ENCODE measurements at places on chromosomes 1 and 21. TPM values are rescaled to one million over a fixed set of nuclear protein-coding genes. Genes with fewer than 3 reads are reported as not detected.

Gene LCE2A
- total RNA-seq, result not detected

- H3K4me1 ChIP-seq, result peaks cover 4% of the 10 kb centered on the region
- no peaks in the 10 kb centered on the region for H3K36me3 ChIP-seq
- no peak for DNase-seq
- H3K27me3 ChIP-seq, result no peaks in the 10 kb centered on the region
Observed at GRCh38 chr1:201226859-201227488, 36.4 kb downstream of the IGFN1 start.

Gene ASCL5
- total RNA-seq, result 0.26 TPM

Gene MARK1
- 10.8 TPM for total RNA-seq

DNA sequence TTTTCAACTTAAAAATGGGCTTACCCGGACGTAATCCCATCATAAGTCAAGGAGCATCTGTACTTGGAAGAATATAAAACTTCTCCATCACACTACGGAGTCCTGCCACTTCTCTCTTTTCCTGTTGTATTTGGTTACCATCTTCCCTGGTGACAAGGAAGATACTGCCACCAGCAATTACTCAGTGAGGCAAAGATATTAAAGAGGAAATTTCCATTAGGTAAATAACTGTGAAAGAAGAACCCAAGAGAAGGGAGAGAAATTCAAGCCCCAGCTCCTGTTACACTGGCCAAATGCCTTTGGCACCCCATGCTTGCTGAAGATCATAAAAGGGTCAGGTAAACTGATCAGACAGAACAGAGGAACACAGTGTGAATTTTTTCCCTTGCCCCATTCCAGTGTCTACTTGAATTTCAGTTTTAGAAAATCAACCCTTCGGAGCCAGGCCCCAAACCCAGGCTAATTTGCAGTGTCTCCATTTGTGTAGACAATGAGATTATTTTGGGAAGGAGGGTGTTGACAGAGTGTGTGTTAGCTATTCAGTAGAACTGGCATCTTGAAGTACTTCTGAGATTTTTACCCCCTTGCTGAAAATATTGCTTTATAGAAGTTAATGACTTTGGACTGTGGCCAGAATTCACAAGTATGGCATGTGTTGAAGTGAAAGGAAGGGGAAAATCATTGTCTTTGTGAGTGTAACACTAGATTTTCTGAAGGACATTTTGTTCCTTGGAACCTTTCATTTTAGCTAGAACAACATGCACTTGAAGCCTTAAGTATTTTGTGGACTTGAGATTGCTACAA is 167.1 kb downstream of the DHRS3 start:
- H3K27me3 ChIP-seq, result no peaks in the 10 kb centered on the region
- DNase-seq, result no peak
- H3K27ac ChIP-seq, result no peak overlapping the region
- peaks cover 47% of the 10 kb centered on the region for H3K4me1 ChIP-seq
- H3K36me3 ChIP-seq, result peaks cover 6% of the 10 kb centered on the region
- no peak overlapping the region for H3K4me3 ChIP-seq

Gene PHLDA3
- 21.2 TPM for total RNA-seq

- DNase-seq, result no peak
- H3K4me3 ChIP-seq, result no peak overlapping the region
- no peak overlapping the region for H3K27ac ChIP-seq
- peaks cover 3% of the 10 kb centered on the region for H3K27me3 ChIP-seq
Observed at GRCh38 chr1:170290991-170291390, 145.2 kb downstream of the NTMT2 start.

DNA sequence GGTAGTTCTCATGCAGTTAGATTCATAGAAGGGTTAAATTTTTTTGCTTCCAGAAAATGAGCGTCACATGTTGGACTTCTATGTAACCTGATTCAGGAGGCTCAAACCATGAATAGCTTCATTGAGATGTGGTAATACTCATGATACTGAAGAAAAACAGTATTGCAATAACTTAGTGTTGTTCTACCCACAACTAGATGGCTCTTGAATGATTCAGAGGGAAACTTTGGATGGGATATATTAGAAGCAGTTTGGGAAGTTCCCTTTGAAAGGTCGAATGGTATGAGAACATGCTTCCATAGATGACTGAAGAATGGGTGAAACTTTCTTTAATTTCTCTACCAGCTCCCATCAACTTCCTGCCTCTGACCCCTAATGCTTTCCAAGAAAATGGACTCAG is 211.7 kb upstream of the PTGFR start:
- no peak for DNase-seq
- peaks cover 5% of the 10 kb centered on the region for H3K27me3 ChIP-seq
- no peaks in the 10 kb centered on the region for H3K4me1 ChIP-seq

GRCh38 chr1:43499898-43500297 is 30.8 kb upstream of the PTPRF start:
- no peak overlapping the region for H3K27ac ChIP-seq
- H3K4me3 ChIP-seq, result no peak overlapping the region
- H3K27me3 ChIP-seq, result no peaks in the 10 kb centered on the region

DNA sequence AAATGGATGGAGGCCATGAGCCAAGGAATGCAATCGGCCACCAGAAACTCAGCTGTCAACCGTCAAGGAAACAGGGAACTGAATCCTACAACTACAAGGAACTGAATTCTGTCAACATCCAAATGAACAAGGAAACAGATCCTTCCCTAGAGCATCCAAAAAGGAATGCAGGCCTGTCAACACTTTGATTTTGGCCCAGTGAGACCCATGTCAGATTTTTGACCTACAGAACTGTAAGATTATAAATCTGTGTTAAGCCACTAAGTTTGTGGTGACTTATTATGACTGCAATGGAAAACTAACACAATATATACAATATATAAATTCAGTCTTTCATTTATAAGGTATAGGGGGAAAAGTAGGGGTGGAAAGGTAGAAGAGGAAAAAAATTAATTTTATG is 55.3 kb downstream of the SHCBP1L start:
- no peaks in the 10 kb centered on the region for H3K36me3 ChIP-seq
- no peaks in the 10 kb centered on the region for H3K27me3 ChIP-seq
- DNase-seq, result no peak

- no peaks in the 10 kb centered on the region for H3K4me1 ChIP-seq
- no peak overlapping the region for H3K27ac ChIP-seq
- peaks cover 38% of the 10 kb centered on the region for H3K27me3 ChIP-seq
- H3K4me3 ChIP-seq, result no peak overlapping the region
- DNase-seq, result no peak
- no peaks in the 10 kb centered on the region for H3K36me3 ChIP-seq
Observed at GRCh38 chr1:20426371-20426770, 59.6 kb downstream of the CAMK2N1 start.

- H3K4me3 ChIP-seq, result no peak overlapping the region
- peak overlapping the region; percentile 64 for H3K27ac ChIP-seq
- H3K36me3 ChIP-seq, result peaks cover 9% of the 10 kb centered on the region
- H3K4me1 ChIP-seq, result peaks cover 12% of the 10 kb centered on the region
Observed at GRCh38 chr1:151443846-151444782, 15.2 kb downstream of the POGZ start.

DNA sequence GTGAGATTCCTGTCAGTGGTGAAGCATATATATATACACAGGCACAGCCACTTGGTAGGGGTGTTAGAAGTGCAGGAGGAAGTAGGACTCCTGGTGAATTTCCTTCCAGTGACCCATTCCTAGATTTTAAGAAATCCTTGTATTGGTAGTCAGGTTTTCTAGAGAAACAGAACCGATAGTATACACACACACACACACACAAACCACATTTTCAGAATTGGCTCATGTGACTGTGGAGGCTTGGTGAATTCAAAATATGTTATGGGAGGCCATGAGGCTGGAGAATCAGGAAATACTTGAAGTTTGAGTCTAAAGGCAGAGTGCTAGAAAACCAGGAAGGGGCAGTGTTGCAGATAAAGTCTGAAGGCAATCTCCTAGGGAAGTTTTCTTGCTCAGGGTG is 114.2 kb downstream of the FCRL5 start:
- no peaks in the 10 kb centered on the region for H3K36me3 ChIP-seq
- H3K27me3 ChIP-seq, result no peaks in the 10 kb centered on the region

DNA sequence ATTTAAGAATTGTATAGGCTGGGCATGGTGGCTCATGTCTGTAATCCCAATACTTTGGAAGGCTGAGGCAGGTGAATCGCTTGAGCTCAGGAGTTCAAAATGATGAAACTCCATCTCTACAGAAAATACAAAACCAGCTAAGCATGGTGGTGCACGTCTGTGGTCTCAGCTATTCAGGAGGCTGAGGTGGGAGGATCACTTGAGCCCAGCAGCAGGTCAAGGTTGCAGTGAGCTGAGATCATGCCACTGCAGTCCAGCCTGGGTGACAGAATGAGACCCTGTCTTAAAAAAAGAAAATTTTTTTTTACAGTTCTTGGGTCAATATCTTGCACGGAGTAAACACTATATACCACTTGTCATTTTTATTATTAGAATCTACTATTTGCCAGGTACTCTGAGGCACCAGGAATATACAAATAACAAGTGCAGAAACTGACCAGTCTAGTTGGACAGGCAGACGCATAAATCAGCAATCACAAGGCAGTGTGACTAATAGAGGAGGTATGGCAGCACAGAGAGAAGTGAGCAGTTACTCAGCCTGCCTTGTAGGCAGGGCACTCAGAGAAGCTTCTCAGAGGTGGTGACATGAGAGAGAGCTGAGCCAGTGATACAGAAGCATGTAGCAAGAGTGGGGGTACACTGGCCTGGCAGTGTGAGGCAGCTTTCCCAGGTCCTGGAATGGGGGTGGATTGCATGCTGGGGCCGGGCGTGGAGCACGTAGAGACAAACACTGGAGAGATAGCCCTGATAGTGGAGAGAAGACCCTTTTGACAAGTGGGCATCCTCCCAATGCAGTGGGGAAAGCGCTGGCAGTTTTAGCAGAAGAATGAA is 8.0 kb downstream of the PHLDA3 start:
- no peak overlapping the region for H3K4me3 ChIP-seq
- peak overlapping the region; percentile 91 for H3K27ac ChIP-seq
- peaks cover 16% of the 10 kb centered on the region for H3K4me1 ChIP-seq
- H3K27me3 ChIP-seq, result peaks cover 9% of the 10 kb centered on the region
- H3K36me3 ChIP-seq, result peaks cover 8% of the 10 kb centered on the region

- no peak overlapping the region for H3K27ac ChIP-seq
- no peak overlapping the region for H3K4me3 ChIP-seq
- H3K4me1 ChIP-seq, result no peaks in the 10 kb centered on the region
- H3K36me3 ChIP-seq, result peaks cover 2% of the 10 kb centered on the region
- no peaks in the 10 kb centered on the region for H3K27me3 ChIP-seq
- DNase-seq, result no peak
Observed at GRCh38 chr1:30034105-30034626, 689.2 kb downstream of the MATN1 start.

DNA sequence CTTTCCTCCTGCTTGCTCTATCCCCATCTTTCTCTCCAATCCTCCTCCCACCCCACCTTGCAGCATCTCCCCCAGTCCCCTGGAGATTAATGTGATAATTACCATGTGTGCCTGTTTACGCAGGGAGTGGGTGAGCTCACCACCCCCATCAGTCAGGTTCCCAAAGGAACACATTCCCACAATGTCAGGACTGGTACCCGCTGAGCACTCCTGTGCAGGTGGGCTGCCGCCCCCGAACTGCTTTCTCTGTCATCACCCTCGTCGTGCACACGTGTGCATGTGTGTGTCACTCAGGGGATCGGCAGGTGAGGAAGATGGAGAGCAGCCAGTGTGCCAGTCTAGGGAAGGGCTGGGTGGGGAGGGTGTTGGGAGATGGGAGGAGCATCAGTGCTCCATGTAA is 163.4 kb downstream of the CACNA1E start:
- peaks cover 47% of the 10 kb centered on the region for H3K27me3 ChIP-seq
- DNase-seq, result no peak
- H3K36me3 ChIP-seq, result no peaks in the 10 kb centered on the region

DNA sequence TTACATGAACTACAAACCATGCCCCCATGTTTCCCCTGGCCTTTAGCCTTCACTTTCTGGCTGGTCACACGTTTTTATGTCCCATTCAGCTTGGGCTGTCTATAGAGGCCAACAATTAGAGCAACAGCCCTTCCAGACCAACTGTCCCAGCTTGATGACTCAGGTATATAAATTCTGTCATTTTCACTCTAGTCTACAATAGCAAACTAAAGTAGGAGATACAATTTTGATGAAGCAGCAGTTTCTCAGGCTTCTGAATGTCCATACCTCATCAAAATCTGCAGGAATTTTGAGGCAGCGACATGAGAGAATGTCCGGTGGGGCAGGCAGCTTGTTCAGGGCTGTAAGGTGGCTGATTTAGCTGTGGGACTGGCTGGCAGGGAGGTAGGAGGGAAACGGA is 45.6 kb upstream of the VAV3 start:
- no peak for DNase-seq
- H3K27ac ChIP-seq, result no peak overlapping the region
- no peaks in the 10 kb centered on the region for H3K36me3 ChIP-seq
- no peak overlapping the region for H3K4me3 ChIP-seq
- peaks cover 3% of the 10 kb centered on the region for H3K4me1 ChIP-seq

- H3K36me3 ChIP-seq, result peaks cover 12% of the 10 kb centered on the region
- H3K27me3 ChIP-seq, result peaks cover 58% of the 10 kb centered on the region
- H3K4me1 ChIP-seq, result peaks cover 2% of the 10 kb centered on the region
- no peak overlapping the region for H3K27ac ChIP-seq
- no peak overlapping the region for H3K4me3 ChIP-seq
- DNase-seq, result no peak
Observed at GRCh38 chr1:203028067-203028783, 1.9 kb downstream of the PPFIA4 start.

DNA sequence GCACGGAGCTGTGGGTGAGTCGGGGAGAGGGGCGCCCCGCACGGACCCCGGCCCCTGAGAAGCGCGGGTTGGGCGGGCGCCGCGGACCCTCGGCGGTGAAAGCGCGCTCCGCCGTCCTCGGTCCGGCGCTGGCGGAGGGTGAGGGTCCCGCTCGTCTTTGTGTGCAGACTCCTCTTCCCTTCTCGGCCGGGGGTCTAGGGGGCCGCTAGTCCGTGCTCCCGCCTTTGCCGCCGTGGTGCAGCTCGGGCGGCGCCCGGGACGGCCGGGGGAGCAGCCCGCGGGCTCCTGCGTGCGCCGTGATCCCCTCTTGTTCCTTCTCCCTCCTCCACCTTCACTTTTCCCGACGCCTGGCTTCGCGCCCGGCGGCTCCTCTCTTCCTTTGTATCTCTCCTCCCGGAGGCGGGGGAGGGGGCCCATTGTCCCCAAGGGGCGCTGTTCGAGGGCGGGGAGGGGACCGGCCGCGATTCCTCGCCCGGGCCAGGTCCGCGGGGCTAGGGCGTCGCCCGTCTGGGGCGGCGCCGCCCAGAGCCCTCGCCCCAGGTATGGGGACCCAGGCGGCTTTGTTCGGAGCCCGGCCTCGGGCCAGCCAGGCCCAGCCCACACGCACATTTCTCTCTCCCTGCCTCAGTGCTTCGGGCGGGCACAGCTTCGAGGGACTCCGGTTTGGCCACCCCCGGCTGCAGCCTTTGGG is 519 bp downstream of the FNBP1L start:
- H3K27ac ChIP-seq, result peak overlapping the region; percentile 100
- H3K4me3 ChIP-seq, result peak overlapping the region; percentile 99
- no peaks in the 10 kb centered on the region for H3K36me3 ChIP-seq
- DNase-seq, result peak; percentile 67
- no peaks in the 10 kb centered on the region for H3K27me3 ChIP-seq
- peaks cover 37% of the 10 kb centered on the region for H3K4me1 ChIP-seq

Gene CHIA
- not detected for total RNA-seq

DNA sequence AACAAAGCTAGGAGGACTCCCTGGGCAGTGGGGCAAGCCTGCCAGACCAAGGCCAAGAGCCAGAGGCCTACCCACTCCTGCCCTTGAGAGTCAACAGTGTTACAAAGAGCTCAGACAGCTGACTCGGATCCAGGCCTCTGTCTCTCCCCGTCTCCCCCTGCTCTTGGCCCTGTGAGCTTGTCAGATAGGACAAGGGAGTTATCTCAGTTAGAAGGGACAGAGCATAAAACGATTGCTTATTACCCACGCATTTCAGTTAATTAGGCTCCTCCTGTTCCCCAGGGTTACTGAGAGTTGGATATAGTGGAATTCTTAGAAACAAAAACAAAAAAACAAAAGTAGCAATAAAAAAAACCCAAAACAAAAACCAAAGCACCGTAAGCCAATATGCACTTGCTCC is 1.3 kb downstream of the SLC41A1 start:
- peaks cover 11% of the 10 kb centered on the region for H3K36me3 ChIP-seq
- H3K4me3 ChIP-seq, result peak overlapping the region; percentile 87
- H3K27ac ChIP-seq, result peak overlapping the region; percentile 83
- H3K4me1 ChIP-seq, result peaks cover 24% of the 10 kb centered on the region
- no peak for DNase-seq
